Fibroblast of skin of back (primary cell): ENCODE measurements at places on chromosomes 12 and 14.

DNA sequence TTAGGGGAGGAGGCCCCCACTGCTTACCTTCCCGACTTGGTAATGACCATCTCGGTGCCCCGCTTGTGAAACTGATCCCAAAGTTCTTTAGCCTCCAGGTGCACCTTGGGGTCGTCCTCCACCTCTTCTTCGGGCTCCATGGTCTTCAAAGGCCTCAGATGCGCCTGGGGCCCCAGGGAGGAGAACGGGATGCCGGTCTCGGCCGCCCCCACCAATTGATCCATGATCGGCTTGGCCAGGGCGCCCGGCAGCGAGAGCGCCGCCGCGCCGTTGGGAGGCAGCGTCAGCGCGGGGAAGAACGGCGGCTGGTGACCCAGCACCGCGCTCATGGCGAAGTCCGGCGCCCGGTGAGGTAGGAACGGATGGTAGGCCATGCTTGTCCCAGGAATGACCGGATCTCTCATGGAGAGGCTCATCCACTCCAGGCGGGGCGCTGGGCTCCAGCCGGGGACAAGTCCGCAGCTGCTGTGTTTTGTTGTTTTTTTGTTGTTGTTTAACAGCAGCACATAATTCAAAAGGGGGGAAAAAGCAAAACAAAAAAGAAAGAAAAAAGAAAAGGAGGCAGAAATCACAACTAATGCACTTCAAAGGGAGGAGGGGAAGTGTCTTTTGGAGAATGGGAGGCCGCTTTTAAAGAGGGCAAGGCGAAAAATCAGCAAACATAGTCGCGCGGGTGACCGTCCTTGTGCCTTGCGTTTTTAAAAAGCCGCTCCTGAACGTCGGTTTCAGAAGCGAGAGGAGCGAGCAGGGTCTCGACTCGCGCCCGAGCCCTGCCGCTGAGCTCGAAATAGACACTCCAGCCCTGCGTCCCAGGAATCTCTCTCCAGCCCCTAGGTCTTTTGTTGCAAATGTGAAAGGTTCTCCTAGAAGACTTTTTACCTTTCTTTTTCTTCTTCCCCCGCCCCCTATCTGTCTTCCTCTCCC, 928 bp downstream of the TBX3 start:
- DNase-seq, result peak; percentile 53

DNA sequence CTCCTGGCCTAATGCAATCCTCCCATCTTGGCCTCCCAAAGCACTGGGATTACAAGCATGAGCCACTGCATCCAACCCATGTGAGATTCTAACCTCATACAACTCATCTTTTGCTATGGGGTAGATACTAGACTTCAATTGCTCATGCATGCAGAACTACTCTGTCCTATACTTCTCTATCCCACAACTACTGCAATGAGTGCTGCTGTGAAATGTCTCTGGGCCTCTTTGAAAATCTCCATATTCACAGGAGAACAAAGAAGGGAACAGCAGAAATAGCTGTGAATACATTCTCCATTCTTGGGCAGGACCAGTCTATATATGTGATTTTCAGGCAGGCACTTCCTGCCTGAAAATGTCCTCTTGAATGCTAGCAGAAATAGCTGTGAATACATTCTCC, 220.7 kb upstream of the GRIP1 start:
- no peak for DNase-seq

- no peak for DNase-seq
Observed at GRCh38 chr14:56172074-56172473, 53.9 kb downstream of the PELI2 start.

DNA sequence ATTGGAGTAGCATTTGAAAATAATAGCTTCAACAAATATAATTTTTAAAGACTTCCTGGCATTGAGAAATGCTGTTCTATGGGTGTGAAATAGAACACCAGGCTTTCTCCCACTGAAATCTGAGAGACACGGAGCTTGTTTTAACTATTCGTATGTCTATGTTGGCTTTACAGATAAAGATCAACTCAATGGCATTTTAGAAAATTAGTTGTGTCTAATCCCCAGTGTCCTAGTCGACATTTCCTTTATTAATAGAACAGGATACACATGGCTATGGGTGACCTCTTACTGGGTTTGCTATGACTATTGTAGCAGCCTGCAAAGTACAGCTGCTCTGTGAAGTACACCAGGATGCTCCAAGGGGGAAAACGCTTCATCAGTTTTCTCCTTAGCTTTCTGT, 159.3 kb downstream of the SLC25A21 start:
- no peak for DNase-seq

GRCh38 chr12:9184276-9184675, 23.9 kb downstream of the PZP start:
- no peak for DNase-seq

DNA sequence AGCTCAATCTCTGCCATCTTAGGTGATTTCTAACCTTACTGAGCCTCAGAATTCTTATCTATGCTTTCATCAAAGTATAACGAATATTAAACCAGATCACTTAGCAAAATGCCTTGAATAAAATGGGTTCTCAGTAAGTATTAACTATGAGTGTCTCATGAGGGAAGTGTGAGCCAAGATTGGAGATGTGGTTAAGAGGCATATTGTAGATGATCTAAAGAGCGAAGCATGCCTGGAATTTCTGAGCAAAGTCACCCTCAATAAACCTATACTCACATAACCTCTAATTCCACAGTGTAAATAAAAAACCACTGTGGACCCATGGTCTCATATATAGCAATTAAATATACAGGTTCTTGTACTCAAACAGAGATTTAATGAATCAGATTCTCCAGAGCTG, 193.1 kb upstream of the FSCB start:
- peak; percentile 11 for DNase-seq

DNA sequence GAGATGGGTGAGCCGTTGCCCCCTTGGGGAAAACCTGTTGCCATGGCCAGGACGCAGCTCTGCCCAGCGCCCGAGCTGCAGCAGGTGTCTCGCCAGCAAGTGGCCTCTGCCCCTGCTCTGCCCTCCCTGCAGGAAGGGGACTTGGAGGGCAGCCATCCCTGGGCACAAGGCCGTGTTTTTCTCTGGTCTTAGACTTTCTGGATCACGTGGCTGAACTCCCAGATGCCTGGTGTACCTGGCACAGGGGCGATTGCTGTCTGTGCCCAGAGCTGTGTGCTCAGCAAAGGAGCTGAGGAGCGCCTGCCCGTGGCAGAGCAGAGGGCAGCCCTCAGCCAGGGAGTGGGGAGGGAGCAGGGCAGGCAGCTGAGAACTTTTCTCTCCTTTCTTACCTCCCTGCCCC, 38.0 kb downstream of the TMEM63C start:
- no peak for DNase-seq

DNA sequence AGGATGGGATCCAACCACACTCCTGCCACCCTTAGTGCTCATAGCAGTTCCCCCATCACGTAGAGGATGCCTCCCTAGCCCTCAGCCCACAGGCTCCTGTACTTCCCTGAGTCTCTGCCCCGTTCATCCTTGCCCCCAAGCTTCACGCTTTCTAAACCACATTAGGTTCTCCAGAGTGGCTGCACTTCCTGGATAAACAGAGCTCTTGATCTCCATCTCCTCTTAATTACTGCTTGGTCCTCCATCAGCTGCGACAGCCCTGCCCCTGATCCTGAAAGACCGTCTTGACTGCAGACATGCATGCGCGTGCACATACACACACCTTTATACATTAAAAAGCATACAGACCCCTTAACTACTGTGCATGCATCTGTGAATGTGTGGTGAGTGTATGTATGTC, 530.0 kb downstream of the BCL11B start:
- no peak for DNase-seq

DNA sequence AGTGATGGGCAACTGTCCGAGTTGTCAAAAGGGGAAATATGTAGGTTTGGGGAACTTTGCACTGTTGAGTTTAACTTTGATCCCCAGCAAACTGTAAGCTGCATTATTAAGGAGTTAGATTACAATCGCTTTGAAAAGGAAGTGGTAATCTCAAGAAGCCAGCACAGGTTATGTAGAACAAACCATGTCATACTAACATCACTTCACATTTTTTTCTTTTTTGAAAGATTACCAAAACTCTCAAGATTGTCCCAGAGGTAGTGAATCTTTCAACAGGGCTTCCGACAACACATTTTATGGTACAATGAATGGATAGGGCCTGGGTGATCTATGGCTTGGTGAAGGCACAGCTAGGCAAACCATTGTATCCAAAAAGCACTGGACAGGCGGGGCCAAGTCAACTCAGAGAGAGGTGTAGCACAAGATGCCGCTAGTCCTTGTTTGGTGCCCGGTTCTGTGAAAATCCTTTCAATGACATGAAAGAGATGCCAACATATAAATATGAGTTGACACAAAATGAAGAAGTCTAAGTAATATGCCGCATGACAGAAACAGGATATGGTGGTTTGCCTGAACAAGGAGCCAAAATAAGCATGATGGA, 24.3 kb upstream of the PARP11 start:
- no peak for DNase-seq

GRCh38 chr12:50166799-50167048, 445 bp downstream of the CERS5 start:
- DNase-seq, result no peak
